ENCODE measurements at places on chromosomes 13 and 19.

- no peak for DNase-seq
Measured at GRCh38 chr13:114099918-114100445, 32.4 kb downstream of the RASA3 start.

GRCh38 chr19:55464662-55465054 is at the start of gene C19orf85:
TSS of gene C19orf85 (minus strand) at chr19:55464751. CDS start at chr19:55464554, 197 bp downstream.
- no peak for DNase-seq

GRCh38 chr19:11797491-11797890 is 832 bp upstream of the ZNF491 start:
- DNase-seq: no peak

- DNase-seq: no peak
Measured at GRCh38 chr19:19062454-19063182, 1.2 kb upstream of the SLC25A42 start.

DNA sequence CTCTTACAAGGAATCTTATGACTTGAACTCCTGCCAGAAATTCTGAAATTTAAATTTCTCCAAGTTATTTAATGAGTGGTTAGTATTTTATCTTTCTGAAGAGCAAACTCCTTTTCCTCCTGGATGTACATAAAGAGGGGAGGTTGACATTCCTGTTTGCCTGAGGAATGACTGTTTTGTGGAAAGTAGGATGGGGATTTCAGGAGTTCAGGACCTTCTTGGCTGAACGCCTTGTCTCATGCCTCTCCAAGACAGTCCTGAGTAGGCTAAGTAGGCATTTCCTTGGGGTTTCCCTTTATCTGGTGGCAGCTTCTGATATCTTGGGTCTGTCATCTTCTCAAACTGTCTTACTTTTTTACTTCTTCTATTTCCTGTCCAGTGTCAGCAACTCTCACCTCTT is 356.6 kb downstream of the TDRD3 start:
- no peak for DNase-seq

GRCh38 chr13:112183532-112184090 is 116.7 kb downstream of the SOX1 start:
- no peak for DNase-seq

GRCh38 chr13:27833206-27833605 is 40.9 kb downstream of the GSX1 start:
- DNase-seq: no peak

Measured in esophagus squamous epithelium (tissue), 5 donors.